ENCODE measurements at places on chromosomes 3 and 15.

- DNase-seq, result no peak
Observed at GRCh38 chr3:161925749-161926360, 429.2 kb downstream of the OTOL1 start.

GRCh38 chr3:88019024-88019423 is 39.8 kb downstream of the CGGBP1 start:
- DNase-seq, result no peak

- no peak for DNase-seq
Observed at GRCh38 chr3:42556089-42556632, 25.6 kb downstream of the SEC22C start.

GRCh38 chr3:73653877-73654276 is 29.1 kb upstream of the PDZRN3 start:
- DNase-seq, result no peak

- no peak for DNase-seq
Observed at GRCh38 chr3:29475854-29476253, 195.0 kb downstream of the RBMS3 start.
